Stimulated activated CD4-positive, alpha-beta T cell treated with anti-CD3 and anti-CD28 coated beads, TNF-alpha, amount 100 ng/mL, for 1 hour (primary cell): ENCODE measurements at places on chromosomes 2 and 18.

GRCh38 chr2:36618381-36618780 is 20.4 kb upstream of the FEZ2 start:
- DNase-seq: no peak

- no peak for DNase-seq
Measured at GRCh38 chr18:36411745-36412168, 114.2 kb downstream of the FHOD3 start.

- no peak for DNase-seq
Measured at GRCh38 chr2:198162276-198162675, 357.9 kb downstream of the PLCL1 start.

GRCh38 chr2:29844713-29845326 is 76.6 kb downstream of the ALK start:
- no peak for DNase-seq
